Smooth muscle cell of bladder (primary cell): ENCODE measurements at places on chromosomes 6 and 20. TPM values are rescaled to one million over a fixed set of nuclear protein-coding genes. Genes with fewer than 3 reads are reported as not detected.

Gene CDH4
- 0.18 and 0.71 TPM in 2 replicates for total RNA-seq

Gene SAMD5
- 0.43 and 0.92 TPM in 2 replicates for total RNA-seq

Gene BMP5
- total RNA-seq, result under 0.01 and 2.1 TPM in 2 replicates

Gene APOM
- total RNA-seq, result 1.3 and 2.8 TPM in 2 replicates

Gene PTGIS
- 210 and 605 TPM in 2 replicates for total RNA-seq

Gene FAM217A
- not detected in 2 replicates for total RNA-seq

Gene PNPLA1
- under 0.01 TPM in 1 of 2 replicates, not detected in the other for total RNA-seq

Gene AKAP12
- 63.9 and 67.4 TPM in 2 replicates for total RNA-seq

Gene TNFRSF6B
- 0.65 and 1.3 TPM in 2 replicates for total RNA-seq

Gene LRRN4
- total RNA-seq, result under 0.01 TPM in 1 of 2 replicates, not detected in the other

Gene DYNLT2
- total RNA-seq, result 0.65 and 0.85 TPM in 2 replicates

Gene PSMB8
- total RNA-seq, result 43.6 and 51.9 TPM in 2 replicates

Gene IL20RA
- 0.14 and 0.55 TPM in 2 replicates for total RNA-seq

Gene RPS10
- total RNA-seq, result 2,439 and 2,676 TPM in 2 replicates
